ENCODE measurements at places on chromosomes 12 and 14.

- DNase-seq = no peak
Observed at GRCh38 chr14:54804538-54805041, 98.0 kb downstream of the GCH1 start.

DNA sequence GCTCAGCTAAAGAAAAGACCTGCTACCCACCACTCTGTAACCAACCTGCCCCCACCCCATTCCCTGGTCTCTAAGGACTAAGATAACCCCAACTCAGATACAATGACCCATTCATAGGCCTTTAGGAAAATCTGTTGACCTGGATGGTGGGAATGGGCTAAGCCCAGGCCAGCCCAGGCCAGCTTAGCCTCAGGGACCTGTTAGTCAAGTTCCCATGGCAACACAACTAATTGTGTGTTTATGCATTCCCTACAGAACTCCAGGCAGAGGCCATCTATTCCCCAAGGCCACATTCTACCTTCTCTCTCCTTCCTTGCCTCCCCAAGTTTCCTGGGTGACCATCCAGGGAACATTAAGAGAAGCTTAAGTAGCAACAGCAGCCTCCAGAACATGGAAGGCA is 16.1 kb upstream of the KRT8 start:
- no peak for DNase-seq

- no peak for DNase-seq
Observed at GRCh38 chr12:22803725-22804124, 178.8 kb downstream of the ETNK1 start.

GRCh38 chr12:39383114-39383513 is 59.8 kb downstream of the KIF21A start:
- no peak for DNase-seq

DNA sequence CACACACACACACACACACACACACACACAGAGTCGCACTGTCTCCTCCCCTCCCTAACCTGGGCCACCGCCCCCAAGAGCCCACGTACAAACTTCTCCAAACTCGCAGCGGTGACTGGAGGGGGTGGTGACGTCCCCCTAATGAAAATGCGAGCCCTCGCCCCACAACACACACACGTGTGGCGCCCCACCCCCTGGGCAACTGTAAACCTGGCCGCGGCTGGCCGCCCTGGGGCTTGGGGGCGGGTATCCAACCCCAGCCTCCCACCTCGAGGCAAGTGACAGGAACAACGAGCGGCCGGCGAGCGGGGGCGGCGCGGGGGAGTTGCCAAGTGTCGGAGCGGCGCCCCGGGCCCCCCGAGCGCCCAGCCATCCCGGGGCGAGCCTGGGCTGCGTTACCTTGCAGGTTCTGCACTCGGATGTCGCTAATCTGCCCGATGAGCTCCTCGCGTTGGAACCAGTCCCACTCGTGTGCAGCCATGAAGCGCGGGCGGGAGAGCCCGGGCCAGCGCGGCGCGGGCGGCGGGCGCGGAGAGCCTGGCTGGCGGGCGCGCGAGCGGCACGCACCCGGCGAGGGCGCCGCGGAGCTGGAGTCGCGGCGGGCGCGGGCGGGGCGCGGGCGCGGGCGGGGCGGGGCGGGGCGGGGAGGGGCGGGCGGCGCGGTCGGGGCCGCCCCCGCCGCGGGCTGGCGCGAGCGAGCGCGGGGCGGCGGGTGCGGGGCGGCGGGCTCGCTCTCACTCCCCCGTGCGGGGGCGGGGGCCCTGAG is at the start of gene CLMN:
CLMN (minus strand) TSS at position 597 of the 766 bp plus-strand sequence; CDS start at position 481, 116 bp downstream.
- DNase-seq = no peak

GRCh38 chr14:74402401-74403251 is 23.4 kb downstream of the SYNDIG1L start:
- DNase-seq = no peak

- no peak for DNase-seq
Observed at GRCh38 chr12:8628731-8629130, 16.1 kb upstream of the AICDA start.

GRCh38 chr12:51871126-51871525 is 16.8 kb upstream of the ANKRD33 start:
- DNase-seq = no peak

Data from CD4-positive, alpha-beta T cell treated with Interleukin-15 for 4 hours (primary cell).